ENCODE measurements at places on chromosomes 3 and 15.
A peak's percentile ranks its signal among the peaks of the same experiment; 100 is the strongest.

- no peak for DNase-seq
Measured at GRCh38 chr3:100425316-100425715, 24.0 kb downstream of the LNP1 start.

- DNase-seq, result no peak
Measured at GRCh38 chr3:183991403-183991802, 26.3 kb downstream of the ABCC5 start.

- DNase-seq, result no peak
Measured at GRCh38 chr3:40645883-40646282, 121.1 kb downstream of the ZNF621 start.

DNA sequence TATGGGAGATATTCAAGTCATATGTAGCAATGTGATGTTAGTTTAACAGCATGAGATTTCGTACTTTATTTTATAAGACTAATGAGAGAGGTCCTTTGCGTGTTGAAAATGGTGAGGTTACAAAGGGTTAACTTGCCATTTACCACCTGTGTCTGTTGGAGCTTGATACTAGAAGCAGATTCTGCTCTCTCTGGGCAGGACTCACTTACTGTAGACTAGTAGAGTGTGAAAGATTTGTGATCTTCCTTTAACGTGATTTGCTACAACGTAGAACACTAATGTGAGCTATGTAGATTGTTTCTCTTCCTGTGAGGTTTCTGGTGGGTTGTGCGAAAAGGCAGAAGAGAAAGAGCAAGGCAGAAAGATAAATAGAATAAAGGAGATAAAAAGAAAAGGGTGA is 1.1 kb downstream of the TP63 start:
- DNase-seq, result no peak

DNA sequence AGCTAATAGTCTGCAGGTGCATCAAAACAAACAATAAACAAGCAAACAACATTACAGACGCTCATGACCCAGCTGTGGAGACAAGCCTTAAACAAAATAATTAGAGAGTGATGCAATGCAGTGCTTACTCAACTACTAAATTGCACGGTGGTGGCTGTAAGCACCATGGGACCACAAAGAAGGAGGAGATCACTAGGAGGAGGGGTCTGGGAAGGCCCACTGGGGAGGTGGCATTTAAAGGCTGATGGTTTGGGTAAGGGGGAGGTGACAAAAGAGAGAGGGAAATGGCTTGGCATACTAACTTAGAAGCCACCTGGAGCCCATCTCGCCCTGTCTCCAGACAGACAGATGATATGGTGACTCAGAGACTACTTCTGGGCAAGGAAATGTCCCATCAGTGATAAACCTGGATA is 516.7 kb downstream of the FOXP1 start:
- peak; percentile 65 for DNase-seq

DNA sequence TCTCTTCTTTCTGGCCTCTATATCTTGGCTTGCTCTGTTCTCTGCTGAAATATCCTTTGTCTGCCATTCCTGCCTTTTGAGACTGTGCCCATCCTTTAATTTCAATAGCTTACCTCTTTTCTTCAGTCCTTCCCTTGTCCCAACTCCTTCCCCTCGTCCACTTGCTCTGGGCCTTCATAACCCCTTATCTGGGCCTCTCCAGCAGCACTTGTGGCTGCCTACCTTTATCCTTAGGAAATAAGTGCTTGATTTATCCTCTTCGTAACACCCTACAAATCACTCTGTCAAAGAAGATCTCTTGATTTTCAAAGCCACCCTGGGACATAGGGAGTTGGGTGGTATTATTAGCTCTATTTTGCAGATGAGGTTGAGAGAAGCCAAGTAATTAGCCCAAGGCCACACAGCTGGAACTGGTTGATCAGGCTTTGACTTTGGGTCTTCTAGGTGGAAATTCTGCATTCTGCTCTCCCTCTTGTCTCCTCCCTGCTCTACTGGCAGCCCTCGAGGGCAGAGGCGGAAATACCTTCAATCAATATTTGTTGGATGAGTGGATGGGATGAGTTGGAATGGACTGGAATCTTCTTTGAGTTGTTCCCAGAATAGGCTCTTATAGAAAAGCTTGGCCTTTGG is 84.0 kb upstream of the TLE3 start:
- DNase-seq, result no peak

- no peak for DNase-seq
Measured at GRCh38 chr3:193711964-193712598, 119.1 kb downstream of the OPA1 start.

- no peak for DNase-seq
Measured at GRCh38 chr3:168539909-168540308, 444.2 kb upstream of the GOLIM4 start.

DNA sequence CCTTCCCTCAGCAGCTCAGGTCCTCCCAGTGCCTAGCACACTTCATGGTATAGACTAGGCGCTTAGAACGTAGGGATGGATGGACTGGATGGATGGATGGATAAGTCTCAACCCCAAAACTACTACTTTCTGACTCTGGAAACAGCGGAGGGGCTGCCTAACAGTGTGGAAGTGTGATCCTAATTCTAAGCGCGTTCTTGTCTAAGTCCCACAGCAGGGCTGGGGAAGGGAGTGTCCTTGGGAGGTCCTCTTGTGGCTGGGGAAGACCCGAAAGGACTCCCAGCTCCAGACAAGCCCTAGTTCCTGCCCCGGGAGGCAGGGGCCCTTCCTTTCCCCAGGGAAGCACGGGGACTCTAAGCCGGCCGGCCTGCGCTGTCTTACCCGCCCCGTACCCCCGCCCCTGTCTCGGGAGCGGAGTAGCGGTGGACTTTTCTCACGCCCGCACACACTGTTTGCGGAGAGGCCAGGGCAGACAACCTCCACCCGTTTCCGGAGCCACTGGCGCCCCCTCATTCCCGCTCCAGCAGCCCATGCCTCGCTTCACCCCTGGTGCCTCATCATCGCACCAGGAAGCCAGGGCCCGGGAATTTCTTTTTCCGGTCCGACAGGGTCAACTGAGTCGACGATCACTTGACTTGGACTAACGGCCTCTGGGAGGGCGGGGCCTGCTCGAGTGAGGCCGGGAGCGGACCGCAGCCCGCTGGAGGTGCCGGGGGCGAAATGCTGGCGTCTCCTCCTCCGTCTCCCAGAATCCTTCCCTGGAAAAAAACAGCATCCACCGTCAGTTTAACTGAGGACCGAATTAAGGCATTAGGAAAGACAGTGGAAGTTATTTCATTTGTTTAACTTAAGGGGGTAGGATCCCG is 133.3 kb downstream of the TBC1D2B start:
- peak; percentile 61 for DNase-seq

GRCh38 chr3:100403362-100404249 is 2.3 kb downstream of the LNP1 start:
- DNase-seq, result no peak

GRCh38 chr3:122358703-122359032 is 24.4 kb downstream of the MIX23 start:
- DNase-seq, result no peak

DNA sequence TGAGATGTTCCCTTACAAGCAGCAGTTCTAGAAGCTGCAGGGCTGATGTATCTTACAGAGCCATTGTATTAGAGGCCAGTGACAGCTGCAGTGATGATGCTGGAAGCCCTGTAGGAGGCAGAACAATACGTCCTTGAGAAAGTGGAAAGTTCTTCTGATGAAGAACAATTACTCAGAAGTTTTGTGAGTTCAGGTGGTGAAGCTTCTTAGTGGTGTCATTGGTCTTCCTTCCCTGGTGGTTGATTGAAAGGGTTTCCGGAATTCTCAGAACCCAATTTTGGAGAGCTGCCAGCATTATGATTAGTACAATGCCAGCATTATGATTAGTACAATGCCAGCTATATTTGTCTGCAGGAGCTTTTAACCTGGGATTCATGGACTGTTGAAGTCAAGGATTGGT is 356.4 kb downstream of the MFSD1 start:
- no peak for DNase-seq

DNA sequence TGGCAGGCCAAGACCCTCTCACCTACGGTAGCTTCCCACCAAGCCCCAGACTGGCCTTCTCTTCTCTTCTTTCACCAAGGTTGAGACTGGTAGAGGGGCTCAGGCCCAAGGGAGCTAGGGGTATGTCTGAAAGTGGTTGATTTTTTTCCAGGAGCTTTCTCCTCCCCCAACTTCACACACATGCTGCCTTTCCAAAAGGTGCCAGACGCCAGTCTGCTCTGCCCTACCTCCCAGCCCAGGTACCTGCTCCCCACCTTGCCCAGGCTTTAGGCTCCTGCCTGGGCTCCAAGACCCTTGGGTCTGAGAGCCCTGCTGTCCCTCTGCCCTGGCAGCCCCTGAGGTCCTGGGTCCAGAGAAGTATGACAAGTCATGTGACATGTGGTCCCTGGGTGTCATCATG is 28.4 kb downstream of the MAPKAPK3 start:
- DNase-seq, result no peak

DNA sequence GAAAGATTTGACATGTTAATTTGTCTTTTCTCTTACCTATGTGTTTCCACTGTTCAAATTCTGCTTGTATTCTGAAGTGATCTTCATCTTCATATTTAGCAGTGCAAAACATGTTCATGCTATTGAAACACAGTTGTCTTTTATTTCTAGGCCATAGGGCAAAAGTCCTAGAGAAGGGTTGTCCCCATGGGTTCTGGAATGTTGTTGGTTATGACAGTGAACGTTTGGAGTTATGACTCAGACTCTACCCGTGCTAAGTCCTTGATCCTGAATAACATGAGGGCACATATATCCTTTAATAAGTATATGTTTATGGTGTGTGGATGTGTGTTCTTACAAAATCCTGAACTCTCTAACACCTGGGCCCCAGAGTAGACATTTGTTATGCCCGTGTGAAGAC is 23.0 kb upstream of the ARPP21 start:
- DNase-seq, result no peak

DNA sequence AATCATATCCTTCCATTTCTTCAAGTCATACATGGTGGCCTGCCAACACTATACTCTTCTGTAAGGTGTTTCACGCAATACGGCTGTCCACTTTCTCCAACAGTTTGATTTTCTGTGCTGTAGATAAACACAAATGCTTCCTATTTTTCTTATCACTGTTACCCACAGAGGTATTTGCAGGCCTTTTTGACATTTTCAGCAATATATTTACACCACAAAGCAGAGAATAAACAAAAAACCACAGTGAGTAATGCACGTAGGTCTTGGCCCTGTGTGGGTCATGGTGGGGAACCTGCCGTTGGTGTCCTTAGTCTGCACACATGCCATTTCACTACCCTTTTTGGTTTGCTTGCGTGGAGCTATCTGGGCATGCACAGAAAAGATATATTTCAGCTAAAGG is 59.5 kb downstream of the LRRC28 start:
- DNase-seq, result no peak

DNA sequence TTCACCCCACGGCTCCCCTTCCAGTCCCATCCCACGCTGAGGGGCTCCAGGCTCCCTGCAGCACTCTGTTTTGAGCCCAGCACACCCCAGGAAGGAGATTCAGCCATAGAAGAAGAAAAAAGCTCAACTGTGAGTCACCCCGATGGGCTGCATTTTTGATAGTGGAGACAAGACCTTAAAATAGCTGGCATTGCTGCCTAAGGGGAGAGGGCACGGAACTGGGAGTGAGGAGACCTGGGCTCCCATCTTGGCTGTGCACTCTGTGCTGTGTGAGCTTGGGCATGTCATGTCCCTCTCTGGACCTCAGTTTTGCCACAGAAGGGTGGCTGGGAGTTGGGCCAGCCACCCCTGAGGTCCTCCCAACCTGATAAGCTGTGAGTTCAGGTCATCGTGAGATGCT is 57.2 kb upstream of the SMAD6 start:
- no peak for DNase-seq

DNA sequence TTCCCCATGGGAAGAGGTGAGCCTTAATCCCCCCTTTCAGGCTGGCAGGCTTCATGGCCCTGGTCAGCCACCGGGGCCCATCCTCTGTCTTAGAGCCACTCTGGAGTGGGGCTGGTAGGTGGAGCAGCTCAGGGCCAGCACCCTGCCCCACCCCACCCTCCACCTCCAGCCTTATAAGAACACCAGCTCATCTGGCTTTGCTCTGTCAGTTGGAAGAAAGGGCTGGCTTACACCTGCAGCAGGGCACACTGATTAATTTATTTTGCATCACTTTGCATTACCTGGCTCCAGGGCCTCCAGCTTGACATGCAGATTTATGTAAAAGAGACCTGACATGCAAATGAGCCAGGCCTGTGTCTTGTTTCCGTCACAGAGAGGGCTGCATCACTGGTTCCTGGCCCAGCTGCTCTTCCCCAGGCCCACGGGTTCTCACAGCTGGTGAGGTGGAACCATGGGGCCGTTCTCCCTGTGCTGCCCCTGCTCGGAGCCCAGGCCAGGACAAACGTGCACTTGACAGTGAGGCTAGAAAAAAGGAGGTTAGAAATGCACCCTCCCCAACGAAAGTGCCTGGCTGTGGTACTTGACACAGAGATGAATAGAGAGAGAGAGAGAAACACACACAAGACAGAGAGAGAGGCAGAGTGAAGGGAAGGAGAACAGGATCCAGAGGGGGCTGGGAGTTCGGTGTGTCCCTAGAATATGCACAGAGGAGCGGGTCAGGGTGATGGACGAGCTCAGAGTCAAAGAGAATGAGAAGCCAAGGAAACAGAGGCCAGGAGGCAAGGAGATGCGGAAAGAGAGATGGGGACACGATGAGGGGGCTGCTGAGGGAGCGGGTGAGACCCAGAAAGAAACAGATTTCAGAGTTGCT is 44.5 kb upstream of the MAGEF1 start:
- no peak for DNase-seq

DNA sequence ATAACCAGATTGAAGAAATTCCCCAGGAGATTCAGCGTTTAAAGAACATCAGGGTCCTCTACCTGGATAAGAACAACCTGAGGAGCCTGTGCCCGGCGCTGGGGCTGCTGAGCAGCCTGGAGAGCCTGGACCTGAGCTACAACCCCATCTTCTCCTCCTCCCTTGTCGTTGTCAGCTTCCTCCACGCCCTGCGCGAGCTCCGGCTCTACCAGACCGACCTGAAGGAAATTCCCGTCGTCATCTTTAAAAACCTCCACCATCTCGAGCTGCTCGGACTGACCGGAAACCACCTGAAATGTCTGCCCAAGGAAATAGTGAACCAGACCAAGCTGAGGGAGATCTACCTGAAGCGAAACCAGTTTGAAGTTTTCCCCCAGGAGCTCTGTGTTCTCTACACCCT is 9.4 kb upstream of the LRRC34 start:
- no peak for DNase-seq

- no peak for DNase-seq
Measured at GRCh38 chr15:34512628-34513027, 70.8 kb downstream of the GOLGA8B start.

- no peak for DNase-seq
Measured at GRCh38 chr3:98754483-98754882, 8.7 kb upstream of the ST3GAL6 start.

DNA sequence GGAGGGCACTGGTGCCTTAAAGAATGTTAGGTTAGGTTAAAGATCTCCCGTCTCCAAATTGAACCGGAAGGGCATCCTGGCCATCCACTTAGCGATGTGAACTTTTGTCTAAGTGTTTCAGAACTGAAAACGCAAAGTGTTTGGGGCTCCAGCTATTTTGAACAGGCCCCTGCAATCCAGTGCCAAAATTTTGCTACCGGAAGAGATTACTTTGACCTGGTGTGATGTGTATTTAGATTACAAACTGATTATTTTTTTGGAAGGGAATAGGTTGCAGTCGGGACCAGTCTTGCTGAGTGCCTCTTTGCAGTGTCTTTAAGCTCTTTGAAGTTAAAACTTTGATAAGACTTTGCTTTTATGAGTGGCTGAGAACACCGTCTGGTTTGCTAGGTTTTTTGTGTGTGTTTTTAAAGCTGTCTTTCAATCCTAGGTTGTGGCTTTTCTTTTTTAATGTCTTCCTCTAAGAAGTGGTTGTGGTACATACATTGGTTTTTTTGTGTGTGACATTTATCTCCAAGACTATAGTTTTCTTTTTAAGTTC is 179.6 kb downstream of the OR4M2 start:
- no peak for DNase-seq

- DNase-seq, result no peak
Measured at GRCh38 chr3:127888564-127889107, 26.4 kb upstream of the KBTBD12 start.
